Thymus (tissue), 14 donors: ENCODE measurements at places on chromosomes 3 and 15. TPM values are rescaled to one million over a fixed set of nuclear protein-coding genes. Genes with fewer than 3 reads are reported as not detected.

GRCh38 chr3:53240989-53241972 is 14.5 kb downstream of the TKT start:
- H3K4me1 ChIP-seq: peaks cover 17% of the 10 kb centered on the region
- no peaks in the 10 kb centered on the region for H3K27me3 ChIP-seq

GRCh38 chr3:9369508-9369907 is 6.7 kb downstream of the THUMPD3 start:
- H3K27ac ChIP-seq: no peak overlapping the region
- peaks cover 78% of the 10 kb centered on the region for H3K36me3 ChIP-seq
- no peak for DNase-seq
- no peaks in the 10 kb centered on the region for H3K4me1 ChIP-seq
- H3K27me3 ChIP-seq: no peaks in the 10 kb centered on the region
- no peak overlapping the region for H3K4me3 ChIP-seq

DNA sequence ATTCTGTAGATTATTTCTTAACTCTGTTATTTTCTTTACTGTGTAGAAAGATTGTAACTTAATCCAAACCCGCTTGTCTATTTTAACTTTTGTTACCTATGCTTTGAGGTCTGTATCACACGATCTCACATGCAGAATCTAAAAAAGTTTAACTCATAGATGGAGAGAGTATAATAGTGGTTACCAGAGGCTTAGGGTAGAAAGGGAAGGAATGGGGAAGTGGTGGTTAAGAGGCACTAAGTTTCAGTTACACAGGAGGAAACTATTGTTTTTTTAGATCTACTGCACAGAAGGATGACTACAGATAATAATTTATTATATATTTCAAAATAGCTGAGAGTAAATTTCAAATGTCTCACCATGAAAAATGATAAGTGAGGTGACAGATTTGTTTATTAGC is 515.2 kb downstream of the RSL24D1 start:
- H3K27ac ChIP-seq: no peak overlapping the region
- DNase-seq: no peak
- no peaks in the 10 kb centered on the region for H3K4me1 ChIP-seq
- no peaks in the 10 kb centered on the region for H3K36me3 ChIP-seq
- no peak overlapping the region for H3K4me3 ChIP-seq

DNA sequence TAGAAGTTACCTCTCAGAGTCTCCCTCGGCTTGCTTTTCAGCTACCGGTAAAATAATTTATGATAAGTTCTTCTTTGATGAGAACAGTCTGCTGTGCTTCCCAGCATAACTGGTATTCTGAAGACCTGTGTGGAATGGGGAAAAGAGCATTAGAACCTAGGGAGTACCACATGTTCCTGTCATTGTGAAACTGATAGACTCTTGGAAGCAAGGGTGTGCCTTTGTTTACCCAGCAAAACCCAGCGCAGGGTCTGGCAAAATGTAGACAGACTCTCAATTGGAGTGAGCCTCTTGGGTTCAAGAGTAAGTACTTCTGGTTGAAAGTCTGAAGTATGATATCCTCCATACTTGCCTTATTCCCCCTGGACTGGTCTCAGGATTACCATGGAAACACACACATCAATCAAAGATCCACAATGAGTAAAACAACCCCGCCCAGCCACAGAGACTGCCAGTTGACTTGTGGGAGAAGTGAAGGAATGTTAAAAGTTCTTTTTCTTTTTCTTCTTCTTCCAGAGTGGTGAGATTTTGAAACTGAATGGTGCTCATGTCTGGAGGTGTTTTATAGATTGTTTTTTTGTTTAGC is 652.4 kb upstream of the NAALADL2 start:
- no peak overlapping the region for H3K27ac ChIP-seq
- no peak for DNase-seq
- no peaks in the 10 kb centered on the region for H3K4me1 ChIP-seq
- H3K4me3 ChIP-seq: no peak overlapping the region
- no peaks in the 10 kb centered on the region for H3K27me3 ChIP-seq

DNA sequence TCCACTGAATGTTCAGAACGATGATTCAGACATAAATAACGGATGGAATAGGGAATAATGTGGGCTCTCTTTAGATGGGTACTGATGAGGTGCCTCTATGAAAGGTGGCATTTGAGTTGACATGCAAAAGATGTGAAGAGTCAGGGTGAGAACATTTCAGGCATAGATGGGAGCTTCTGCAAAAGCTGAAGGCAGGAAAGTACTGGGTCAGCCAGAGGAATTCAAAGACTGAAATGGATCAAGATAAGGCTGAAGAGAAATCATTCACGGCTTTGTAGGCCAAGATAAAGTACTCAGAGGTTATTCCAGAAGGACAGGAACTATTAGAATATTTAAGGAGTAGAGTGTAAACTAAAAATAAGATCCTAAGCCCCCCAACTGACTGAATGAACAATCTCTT is 189.6 kb upstream of the MCTP2 start:
- DNase-seq: no peak
- no peak overlapping the region for H3K27ac ChIP-seq
- no peaks in the 10 kb centered on the region for H3K36me3 ChIP-seq
- H3K4me1 ChIP-seq: no peaks in the 10 kb centered on the region
- no peaks in the 10 kb centered on the region for H3K27me3 ChIP-seq
- no peak overlapping the region for H3K4me3 ChIP-seq

DNA sequence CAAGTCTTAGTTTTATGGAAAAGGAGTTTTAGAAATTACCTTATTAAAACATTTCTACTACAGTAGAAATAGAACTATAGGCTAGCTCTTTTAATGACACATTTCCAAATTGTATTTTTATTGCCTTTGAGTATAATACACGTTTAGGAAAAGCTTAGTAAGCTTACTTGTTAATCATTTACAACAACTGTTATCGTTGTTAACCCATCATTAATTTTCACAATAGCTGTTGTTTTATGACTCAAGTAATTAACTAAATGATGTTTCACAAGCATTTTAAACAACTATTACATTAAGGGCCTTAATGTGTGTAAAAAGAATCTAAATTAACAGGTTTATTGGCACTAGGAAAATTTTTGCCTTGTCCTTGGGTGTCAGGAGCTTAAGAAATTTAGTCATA is 120.5 kb upstream of the THRB start:
- no peak overlapping the region for H3K27ac ChIP-seq
- no peak overlapping the region for H3K4me3 ChIP-seq
- no peaks in the 10 kb centered on the region for H3K27me3 ChIP-seq
- no peaks in the 10 kb centered on the region for H3K4me1 ChIP-seq
- DNase-seq: no peak

DNA sequence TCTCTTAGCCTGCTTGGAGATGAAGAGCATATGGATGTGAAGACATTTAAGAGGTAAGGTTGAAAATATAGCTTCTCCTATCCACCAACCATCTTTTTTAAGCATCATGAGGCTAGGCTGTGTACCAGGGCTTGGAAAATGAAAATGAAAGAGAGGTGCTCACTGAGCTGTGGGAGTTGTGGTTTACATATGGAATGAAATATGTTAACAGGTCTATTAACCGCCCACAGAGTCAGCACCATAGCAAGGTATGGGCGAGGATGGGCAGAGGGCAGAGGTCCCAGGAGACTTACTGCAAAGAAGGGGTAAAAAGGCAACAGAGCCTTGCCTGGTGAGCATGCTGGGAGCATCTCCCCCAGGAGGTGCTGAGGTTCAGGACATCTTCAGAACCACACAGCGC is 273.1 kb downstream of the GABRG3 start:
- no peaks in the 10 kb centered on the region for H3K4me1 ChIP-seq
- no peak for DNase-seq
- H3K27ac ChIP-seq: no peak overlapping the region
- no peaks in the 10 kb centered on the region for H3K27me3 ChIP-seq
- no peaks in the 10 kb centered on the region for H3K36me3 ChIP-seq
- no peak overlapping the region for H3K4me3 ChIP-seq

ETV5 gene
- total RNA-seq: 11.0 TPM

ROPN1B gene
- not detected for total RNA-seq

ZNF662 gene
- total RNA-seq: 2.8 TPM

- no peaks in the 10 kb centered on the region for H3K36me3 ChIP-seq
- no peaks in the 10 kb centered on the region for H3K4me1 ChIP-seq
- no peaks in the 10 kb centered on the region for H3K27me3 ChIP-seq
- no peak overlapping the region for H3K4me3 ChIP-seq
- DNase-seq: no peak
Observed at GRCh38 chr3:54357301-54357700, 234.9 kb downstream of the CACNA2D3 start.

EID1 gene
- 225 TPM for total RNA-seq

DNA sequence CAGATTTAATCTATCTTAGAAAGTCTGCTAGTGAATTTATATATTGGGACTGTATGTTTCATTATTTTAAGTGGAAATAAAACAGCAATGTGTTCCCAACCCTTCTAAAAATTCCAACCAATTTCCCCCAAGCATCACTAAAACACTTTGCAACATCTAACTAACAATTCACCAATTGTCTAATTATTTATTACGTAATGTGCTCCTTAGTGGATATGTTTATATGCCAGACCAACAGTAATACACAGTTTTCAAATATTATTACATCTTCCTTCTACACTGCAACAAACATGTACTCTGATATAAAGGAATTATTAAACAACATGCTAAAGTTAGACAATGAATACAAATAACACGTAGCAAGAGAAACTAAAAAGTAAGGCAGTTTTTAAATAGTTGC is 262.6 kb upstream of the THBS1 start:
- no peak overlapping the region for H3K4me3 ChIP-seq
- H3K27me3 ChIP-seq: no peaks in the 10 kb centered on the region
- DNase-seq: no peak
- no peaks in the 10 kb centered on the region for H3K4me1 ChIP-seq

GRCh38 chr3:146343551-146343950 is 92.6 kb upstream of the PLSCR4 start:
- no peaks in the 10 kb centered on the region for H3K4me1 ChIP-seq
- no peak overlapping the region for H3K4me3 ChIP-seq
- H3K27me3 ChIP-seq: no peaks in the 10 kb centered on the region
- DNase-seq: no peak

- no peak for DNase-seq
- no peaks in the 10 kb centered on the region for H3K36me3 ChIP-seq
- H3K27me3 ChIP-seq: no peaks in the 10 kb centered on the region
- no peak overlapping the region for H3K27ac ChIP-seq
- H3K4me3 ChIP-seq: no peak overlapping the region
- H3K4me1 ChIP-seq: peaks cover 50% of the 10 kb centered on the region
Observed at GRCh38 chr3:46408853-46409252, 1.8 kb downstream of the CCRL2 start.

GRCh38 chr3:16437640-16438039 is 75.9 kb downstream of the RFTN1 start:
- H3K36me3 ChIP-seq: peaks cover 24% of the 10 kb centered on the region
- no peak overlapping the region for H3K27ac ChIP-seq
- no peaks in the 10 kb centered on the region for H3K27me3 ChIP-seq
- peaks cover 12% of the 10 kb centered on the region for H3K4me1 ChIP-seq
- no peak overlapping the region for H3K4me3 ChIP-seq

DNA sequence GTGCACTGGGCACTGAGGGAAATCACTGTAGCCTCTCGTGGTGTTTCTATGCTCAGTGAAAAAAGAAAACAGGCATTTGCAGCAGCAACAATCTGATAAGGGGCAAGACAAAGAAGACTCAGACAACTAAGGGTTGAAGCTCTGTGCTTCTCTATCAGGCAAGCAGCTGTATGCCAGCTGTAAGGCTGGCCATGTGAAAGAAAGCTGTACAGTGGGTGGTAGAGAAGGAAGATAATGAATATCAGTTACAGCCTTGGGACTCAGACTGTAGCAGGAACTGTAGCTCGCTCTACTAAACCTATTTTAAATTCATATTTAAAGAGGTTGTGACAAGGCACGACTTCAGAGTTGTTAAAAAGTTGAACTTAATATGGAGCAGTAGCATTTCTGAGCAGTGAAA is 76.3 kb downstream of the VGLL3 start:
- no peak overlapping the region for H3K4me3 ChIP-seq
- H3K36me3 ChIP-seq: no peaks in the 10 kb centered on the region
- no peak for DNase-seq
- no peak overlapping the region for H3K27ac ChIP-seq

CPA3 gene
- 6.3 TPM for total RNA-seq

GRCh38 chr15:25670025-25670554 is 193.0 kb downstream of the ATP10A start:
- no peaks in the 10 kb centered on the region for H3K4me1 ChIP-seq
- no peak overlapping the region for H3K4me3 ChIP-seq
- no peaks in the 10 kb centered on the region for H3K27me3 ChIP-seq
- no peak overlapping the region for H3K27ac ChIP-seq
- H3K36me3 ChIP-seq: no peaks in the 10 kb centered on the region

GRCh38 chr3:36989005-36989404 is 3.9 kb downstream of the EPM2AIP1 start:
- H3K27me3 ChIP-seq: no peaks in the 10 kb centered on the region
- H3K4me1 ChIP-seq: peaks cover 12% of the 10 kb centered on the region
- H3K27ac ChIP-seq: no peak overlapping the region
- DNase-seq: no peak

DNAJA4 gene
- 6.2 TPM for total RNA-seq

DNA sequence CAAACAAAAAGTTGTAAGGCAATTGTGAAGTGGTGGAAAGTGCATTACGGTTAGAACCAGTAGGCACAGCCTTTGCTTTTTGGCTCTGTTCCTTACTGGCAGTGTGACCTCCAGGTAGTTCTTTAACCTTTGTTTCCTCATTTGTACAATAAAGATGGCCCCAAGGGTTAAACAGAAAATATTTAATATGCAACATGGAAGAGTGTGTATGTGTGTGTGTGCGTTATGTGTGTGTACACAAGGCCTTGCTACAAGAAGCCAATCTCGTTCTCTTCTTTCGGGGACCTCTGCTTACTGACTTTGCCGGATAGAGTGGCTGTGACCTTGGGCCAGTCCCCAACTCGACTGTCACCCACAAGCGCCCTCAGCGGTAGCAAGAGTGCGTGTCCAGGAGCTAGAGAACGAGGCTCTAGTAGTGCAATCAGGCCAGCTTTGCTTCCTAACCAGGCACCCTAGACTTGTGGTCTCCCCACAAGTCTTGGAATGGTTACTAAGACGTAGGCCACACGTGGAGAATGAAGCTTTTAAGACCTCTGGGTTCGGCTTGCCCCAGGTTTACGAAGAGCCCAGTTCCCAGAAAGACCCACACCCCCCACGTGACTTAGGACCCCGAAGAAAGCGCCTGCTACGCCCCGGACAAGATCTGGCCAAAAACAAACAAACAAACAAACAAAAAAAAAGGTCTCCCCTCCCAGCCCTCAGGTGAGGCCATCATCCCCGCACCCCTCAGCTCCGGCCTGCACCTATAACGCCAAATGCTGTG is 593 bp downstream of the CIAO2A start:
- DNase-seq: no peak
- H3K4me1 ChIP-seq: peaks cover 42% of the 10 kb centered on the region
- no peaks in the 10 kb centered on the region for H3K27me3 ChIP-seq
- peaks cover 3% of the 10 kb centered on the region for H3K36me3 ChIP-seq
- peak overlapping the region; percentile 88 for H3K4me3 ChIP-seq
- peak overlapping the region; percentile 76 for H3K27ac ChIP-seq

- no peaks in the 10 kb centered on the region for H3K27me3 ChIP-seq
- H3K36me3 ChIP-seq: peaks cover 76% of the 10 kb centered on the region
- no peak overlapping the region for H3K27ac ChIP-seq
- DNase-seq: no peak
- H3K4me1 ChIP-seq: no peaks in the 10 kb centered on the region
Observed at GRCh38 chr3:14137445-14137844, 12.6 kb downstream of the TMEM43 start.

NRROS gene
- 6.3 TPM for total RNA-seq

PLA2G4F gene
- 2.1 TPM for total RNA-seq

GUCA1C gene
- not detected for total RNA-seq

GRCh38 chr3:108437439-108437838 is 73.0 kb downstream of the MYH15 start:
- no peaks in the 10 kb centered on the region for H3K4me1 ChIP-seq
- DNase-seq: no peak
- no peak overlapping the region for H3K4me3 ChIP-seq
- H3K27me3 ChIP-seq: no peaks in the 10 kb centered on the region
- no peaks in the 10 kb centered on the region for H3K36me3 ChIP-seq
